ENCODE measurements at places on chromosomes 1 and 21.

- no peak for DNase-seq
These were observed 81.6 kb downstream of the CAMTA1 start for GRCh38 chr1:6866825-6867224.

DNA sequence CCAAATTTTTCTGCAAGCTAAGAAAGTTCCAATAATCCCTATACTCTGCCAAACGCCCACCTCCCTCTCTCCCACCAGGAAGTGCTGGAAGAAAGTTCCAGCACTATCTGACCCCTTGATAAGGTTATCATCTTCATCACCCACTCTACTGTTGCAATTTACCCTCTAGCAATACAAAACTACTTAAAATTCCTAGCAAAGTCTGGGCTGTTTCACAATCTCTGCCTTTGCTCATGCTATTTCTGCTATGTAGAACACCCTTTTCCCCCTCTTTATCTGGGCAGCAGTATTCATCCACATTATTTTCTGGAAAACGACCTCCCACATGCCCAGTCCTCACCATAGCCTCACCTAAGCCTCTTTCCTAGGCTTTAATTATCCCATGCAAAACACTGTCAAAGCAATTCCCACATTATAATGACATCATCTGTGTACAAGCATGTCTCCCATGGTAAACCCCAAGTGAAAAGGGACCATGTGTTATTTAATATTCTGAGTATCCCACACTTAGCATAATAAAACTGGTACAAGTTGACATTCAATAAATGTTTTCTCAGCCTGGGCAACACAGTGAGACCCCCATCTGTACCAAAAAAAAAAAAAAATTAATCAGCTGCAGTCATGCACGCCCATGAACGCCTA, 12.0 kb downstream of the F11R start:
- DNase-seq = no peak

DNA sequence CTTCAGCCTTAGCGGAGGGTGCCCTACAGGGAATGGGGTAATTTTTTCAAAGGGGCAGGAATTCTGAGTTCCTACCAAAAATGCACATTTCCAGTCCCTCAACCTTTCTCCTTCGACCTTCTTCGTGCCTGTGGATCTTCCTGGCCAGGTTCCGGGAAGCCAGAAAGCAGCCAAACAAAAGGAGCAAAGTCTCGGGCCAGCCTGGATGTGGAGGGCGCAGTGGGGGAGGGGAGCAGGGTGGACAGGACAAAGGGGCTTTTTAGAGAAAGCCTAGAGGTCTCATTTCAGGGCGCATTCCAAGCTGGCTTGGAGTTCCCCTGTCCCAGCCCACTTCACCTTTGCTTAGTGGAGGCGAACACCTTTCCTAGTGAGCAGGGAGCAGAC, 2.9 kb upstream of the INAVA start:
- no peak for DNase-seq

DNA sequence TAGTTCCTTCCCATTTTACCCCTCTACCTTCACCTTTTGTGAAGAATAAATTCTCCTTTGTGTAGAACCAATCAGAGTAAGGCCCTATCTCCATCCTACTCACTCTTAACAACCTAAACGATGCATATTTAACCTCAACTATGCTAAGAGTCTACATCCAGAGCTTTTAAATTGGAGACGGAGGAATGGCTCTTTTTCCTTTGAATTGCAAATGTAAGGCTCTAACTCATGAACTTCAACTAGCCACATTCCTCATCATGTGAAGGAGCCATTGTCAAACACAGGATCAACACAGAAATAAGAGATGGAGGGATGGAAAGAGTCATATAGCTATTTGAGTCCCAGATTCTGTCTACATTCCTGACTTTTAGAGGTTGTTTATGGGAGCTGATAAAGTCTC, 18.2 kb downstream of the DEPDC1 start:
- no peak for DNase-seq

GRCh38 chr1:42259059-42259738, 75.8 kb downstream of the FOXJ3 start:
- DNase-seq = no peak

- DNase-seq = no peak
These were observed 14.9 kb downstream of the PLA2G2A start for GRCh38 chr1:19964542-19964941.

Measured in nucleus accumbens (tissue), 56 donors.